ENCODE measurements at places on chromosomes 1 and 21.

DNA sequence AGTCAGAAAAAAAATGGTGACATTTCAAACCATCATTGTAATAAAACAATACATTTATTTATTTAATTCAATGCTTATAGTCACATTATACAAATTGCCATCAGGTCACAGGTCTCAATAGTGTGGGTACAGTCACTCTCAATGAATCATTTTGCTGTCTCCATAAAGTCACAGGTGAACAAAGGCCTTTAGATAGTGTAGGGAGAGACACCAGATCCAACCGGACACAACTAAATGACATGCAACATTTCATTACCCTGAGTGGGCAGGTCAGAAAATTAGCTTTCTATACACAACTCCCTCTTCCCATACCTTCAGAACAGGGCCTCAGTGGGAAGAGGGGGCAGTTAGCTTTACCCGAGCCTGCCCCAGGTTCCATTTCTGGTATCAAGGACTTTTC is 63.2 kb downstream of the STYXL2 start:
- DNase-seq: no peak

DNA sequence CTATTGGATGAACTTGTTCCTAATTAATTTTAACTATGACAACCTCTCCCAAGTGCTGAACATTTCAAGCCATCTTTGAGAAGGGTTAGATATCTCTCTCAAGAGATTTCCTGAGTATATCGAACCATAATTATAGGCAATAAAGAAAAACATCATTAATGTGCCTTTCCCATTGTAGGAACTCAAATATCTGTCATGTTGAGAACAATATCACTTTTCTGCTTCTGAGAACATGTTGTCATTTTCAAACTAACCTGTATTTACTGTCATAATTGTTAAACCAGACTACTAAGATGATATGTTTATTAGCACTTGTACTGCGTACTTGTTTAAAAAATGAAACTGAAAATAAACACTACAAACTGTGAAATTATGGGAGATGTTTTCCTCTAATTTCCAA is 4.3 kb downstream of the EPS15 start:
- no peak for DNase-seq

DNA sequence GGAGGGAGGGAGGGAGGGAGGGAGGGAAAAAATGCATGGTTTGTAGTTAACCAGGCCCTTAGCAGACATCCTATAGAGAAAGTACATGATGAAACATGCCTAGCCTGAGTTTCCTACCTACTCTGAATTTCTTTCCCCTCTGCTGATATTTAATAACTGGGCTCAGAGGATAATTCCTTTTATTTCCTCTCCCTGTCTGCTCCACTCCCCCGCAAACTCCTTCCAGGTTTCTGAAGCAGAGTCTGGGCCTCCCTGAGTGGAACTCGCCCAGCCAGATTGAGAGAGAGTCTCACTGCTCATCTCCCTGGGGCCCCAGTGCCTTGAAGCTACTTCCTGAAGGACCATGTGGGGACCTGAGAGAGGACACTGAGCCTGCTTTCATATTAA is 111.9 kb upstream of the SLC44A3 start:
- no peak for DNase-seq

GRCh38 chr1:230794871-230795605 is 47.9 kb downstream of the CAPN9 start:
- DNase-seq: no peak

- peak; percentile 4 for DNase-seq
These were observed 607 bp downstream of the BTG3 start for GRCh38 chr21:17612023-17612564.

- no peak for DNase-seq
These were observed 202.0 kb downstream of the USH2A start for GRCh38 chr1:216221260-216221700.

- DNase-seq: peak; percentile 5
These were observed 35.6 kb upstream of the TMEM61 start for GRCh38 chr1:54944610-54945392.

GRCh38 chr1:77888081-77888780 is at the start of gene NEXN:
Gene NEXN, plus strand, starts transcription at chr1:77888624. Its CDS starts 27,483 bp downstream, at chr1:77916107.
- no peak for DNase-seq

- DNase-seq: no peak
These were observed 15.6 kb downstream of the CADM3 start for GRCh38 chr1:159187033-159187432.

- no peak for DNase-seq
These were observed 29.1 kb downstream of the EIF2D start for GRCh38 chr1:206582971-206583706.

- no peak for DNase-seq
These were observed 14.0 kb downstream of the SLC1A7 start for GRCh38 chr1:53128401-53128800.

GRCh38 chr1:175000697-175001187 is 995 bp downstream of the CACYBP start:
- DNase-seq: no peak

GRCh38 chr1:18288722-18289121 is 181.1 kb downstream of the IGSF21 start:
- DNase-seq: no peak

- no peak for DNase-seq
These were observed 25.8 kb upstream of the PPT1 start for GRCh38 chr1:40122855-40123254.

GRCh38 chr1:29959356-29959755 is 723.0 kb downstream of the PTPRU start:
- no peak for DNase-seq

GRCh38 chr1:204359131-204359473 is 627 bp downstream of the PLEKHA6 start:
- DNase-seq: no peak

DNA sequence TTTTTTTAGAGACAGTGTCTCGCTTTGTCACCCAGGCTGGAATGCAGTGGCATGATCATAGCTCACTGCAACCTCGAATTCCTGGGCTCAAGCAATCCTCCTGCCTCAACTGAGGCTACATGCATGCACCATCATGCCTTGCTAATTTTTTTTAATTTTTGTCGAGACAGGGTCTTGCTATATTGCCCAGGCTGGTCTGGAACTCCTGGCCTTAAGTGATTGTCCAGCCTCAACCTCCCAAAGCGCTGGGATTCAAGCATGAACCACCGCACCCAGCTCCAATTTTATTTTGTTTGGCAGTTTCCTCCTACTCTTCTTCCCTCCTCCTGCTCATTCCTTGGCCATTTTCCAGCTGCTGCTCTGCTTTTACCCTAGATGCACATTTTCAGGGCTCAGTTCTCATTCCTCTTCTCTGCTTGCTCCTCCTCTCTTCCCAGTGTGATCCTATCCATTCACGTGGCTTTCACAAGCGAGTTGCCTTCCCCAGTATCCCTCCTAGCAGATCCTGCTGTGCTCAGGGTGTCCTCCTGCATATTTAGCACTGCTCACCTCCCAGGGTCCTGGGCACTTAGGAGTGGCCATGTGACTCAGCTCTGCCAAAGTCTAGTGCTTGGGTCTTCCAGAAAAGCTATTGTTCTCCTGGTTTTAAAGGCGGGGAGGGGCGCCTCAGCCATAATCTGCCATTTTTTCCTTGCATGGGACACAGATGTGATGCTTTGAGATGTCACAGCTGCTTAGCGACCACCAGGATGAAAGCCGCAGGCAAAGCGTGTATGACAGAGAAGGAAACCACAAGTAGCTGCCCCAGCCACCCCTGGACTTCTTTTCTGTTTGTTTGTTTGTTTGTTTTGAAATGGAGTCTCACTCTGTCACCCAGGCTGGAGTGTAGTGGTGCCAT is 33.7 kb downstream of the PSEN2 start:
- DNase-seq: no peak

- DNase-seq: no peak
These were observed 854 bp upstream of the ZRANB2 start for GRCh38 chr1:71081697-71082080.

GRCh38 chr1:2948751-2949680 is 72.3 kb upstream of the ACTRT2 start:
- DNase-seq: no peak

- DNase-seq: no peak
These were observed 717 bp upstream of the MYCL start for GRCh38 chr1:39902460-39902807.

GRCh38 chr1:91501523-91501851 is 836 bp downstream of the CDC7 start:
- no peak for DNase-seq

GRCh38 chr1:89631816-89632656 is 884 bp upstream of the LRRC8C start:
- no peak for DNase-seq

DNA sequence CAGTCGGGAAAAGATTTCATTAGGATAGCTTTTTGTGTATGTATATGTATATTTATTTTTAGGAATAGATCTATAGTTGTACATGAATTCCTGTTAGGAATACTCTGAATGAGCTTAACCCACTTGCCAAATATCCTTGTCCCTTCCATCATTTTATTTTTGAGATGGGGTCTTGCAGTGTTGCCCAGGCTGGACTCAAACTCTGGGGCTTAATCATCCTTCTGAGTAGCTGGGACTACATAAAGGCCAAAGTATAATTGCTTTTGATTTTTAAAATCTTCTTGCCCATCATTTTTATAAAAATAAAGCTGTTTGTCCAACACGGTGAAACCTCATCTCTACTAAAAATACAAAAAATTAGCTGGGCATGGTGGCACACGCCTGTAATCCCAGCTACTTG is 20.2 kb upstream of the PLEKHM2 start:
- no peak for DNase-seq

GRCh38 chr1:45038661-45039364 is 26.8 kb downstream of the UROD start:
- DNase-seq: no peak

DNA sequence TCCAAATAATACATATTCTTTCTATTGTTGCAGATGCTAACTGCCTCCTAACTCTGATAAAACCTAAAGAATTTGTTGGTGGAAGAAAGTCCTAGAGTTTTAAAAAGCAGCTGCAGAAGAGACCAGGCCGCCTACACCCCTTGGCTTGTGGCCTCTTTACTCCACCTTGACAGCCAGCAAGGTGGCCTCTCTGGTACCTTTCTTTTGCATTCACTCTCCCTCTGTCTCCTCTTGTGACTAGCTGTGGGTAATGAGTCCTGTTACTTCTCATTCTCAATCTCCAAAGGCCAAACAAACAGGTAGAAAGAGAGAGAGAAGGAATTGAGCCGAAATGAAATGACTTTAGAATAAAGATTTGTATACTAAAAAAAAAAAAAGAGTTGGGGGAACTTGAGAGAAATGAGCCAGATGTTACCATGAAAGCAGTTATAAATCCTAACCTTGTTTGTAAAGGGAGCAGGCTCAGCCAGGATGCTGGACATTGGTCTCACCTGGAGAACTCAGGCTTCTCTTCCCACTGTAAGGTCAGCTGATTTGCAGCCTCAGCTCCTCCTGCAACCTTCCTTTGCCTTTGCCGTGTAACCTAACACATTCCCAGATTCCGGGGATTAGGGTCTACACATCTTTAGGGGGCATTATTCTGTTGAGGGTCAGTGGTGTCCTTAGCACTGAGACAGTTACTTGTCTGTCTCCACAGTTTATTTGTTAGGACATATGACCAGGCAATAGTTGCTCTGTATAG is 164.1 kb upstream of the IRF2BP2 start:
- no peak for DNase-seq

DNA sequence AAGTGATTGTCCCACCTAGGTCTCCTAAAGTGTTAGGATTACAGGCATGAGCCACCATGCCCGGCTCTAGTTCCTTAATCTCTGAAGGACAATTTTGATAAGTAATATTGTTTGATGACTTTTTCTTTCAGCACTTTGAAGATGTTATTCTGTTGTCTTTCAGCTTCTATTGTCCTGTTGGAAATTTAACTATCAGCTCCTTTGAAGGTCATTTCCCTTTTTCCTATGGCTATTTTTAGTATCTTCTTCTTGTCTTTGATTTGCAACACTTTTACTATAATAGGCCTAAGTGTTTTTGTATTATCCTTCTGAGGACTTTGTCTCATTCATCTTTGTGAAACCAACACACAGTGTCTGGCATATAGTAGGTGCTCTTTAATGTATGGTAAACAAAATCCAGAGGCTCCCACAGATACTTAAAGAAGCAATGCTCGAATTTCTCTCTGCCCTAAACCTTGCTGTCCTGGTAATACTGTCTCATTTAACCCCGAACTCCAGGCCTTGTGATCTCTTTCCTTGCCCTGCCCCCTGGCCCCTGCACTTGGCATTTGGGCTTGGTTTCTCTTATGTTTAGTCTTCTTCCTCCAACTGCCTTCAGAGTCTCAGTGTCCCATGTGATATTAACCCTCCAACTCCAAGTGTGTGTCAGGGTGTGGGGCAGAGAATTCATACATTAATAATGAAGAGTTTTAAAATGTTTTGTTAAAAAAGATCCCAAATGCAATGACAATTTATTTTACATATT is 19.0 kb upstream of the AGO1 start:
- no peak for DNase-seq

DNA sequence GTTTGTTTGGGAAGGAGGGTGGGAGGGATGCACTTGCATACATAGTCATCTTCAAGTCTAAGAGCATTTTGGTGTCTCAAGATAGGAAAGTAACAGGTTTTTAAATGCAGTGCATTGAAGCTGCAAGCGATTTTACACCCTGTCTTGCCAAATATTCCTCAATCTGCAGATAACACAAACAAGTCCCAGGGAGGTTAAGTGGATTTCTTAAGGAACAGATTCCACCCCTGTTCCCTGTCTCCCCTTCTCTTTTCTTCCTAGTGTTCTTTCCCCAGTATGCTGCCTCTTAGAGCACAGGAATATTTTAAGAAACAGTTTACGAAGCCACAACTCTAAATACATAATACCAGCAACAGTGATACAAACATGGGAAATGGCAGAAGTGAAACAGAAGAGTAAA is 389.9 kb downstream of the PLPP3 start:
- no peak for DNase-seq

GRCh38 chr1:17633654-17634053 is 94.2 kb downstream of the ARHGEF10L start:
- no peak for DNase-seq

GRCh38 chr1:212700223-212700891 is 717 bp upstream of the BATF3 start:
- DNase-seq: peak; percentile 51

- no peak for DNase-seq
These were observed 24.1 kb downstream of the GPR3 start for GRCh38 chr1:27416387-27417111.

DNA sequence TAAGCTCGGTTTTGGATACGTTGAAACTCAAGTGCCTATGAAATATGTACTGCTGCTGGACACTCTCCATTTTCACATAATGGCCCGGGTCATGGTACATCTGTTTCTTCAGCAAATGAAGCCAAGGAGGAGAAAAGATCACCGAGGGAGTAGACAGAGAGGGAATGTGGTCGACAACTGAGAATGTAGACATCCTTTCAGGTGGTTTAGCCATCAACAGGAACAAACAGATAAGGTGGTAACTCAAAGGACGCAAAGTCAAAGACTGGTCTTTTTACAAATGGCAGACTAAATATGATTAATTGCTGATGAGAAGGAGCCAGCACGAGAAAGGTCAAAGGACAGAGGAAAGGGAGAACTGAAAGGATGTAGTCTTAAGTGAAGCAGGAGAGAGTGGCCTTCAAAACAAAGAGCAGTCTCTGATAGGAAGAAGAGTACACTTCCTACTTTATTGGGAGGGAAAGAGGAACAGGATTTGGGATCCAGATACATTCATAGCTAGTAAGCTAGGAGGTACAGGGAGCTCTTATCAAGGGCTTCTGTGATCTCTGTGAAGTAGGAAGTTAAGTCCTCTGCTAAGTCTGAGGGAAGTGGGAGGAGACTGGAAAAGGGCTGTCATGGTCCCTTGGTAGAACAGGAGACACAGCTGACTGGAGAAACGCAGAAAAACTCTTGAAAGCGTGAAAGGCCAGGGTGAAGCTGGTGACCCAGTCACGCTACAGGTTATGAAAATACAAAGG is 28.3 kb downstream of the NUP133 start:
- DNase-seq: no peak

GRCh38 chr1:174075245-174075692 is 53.1 kb upstream of the RC3H1 start:
- no peak for DNase-seq

GRCh38 chr21:27047283-27047657 is 80.4 kb upstream of the ADAMTS5 start:
- no peak for DNase-seq
